ENCODE measurements at places on chromosomes 7 and 10.

- DNase-seq = peak; percentile 36
Measured at GRCh38 chr10:68301790-68302502, 29.9 kb upstream of the HNRNPH3 start.

DNA sequence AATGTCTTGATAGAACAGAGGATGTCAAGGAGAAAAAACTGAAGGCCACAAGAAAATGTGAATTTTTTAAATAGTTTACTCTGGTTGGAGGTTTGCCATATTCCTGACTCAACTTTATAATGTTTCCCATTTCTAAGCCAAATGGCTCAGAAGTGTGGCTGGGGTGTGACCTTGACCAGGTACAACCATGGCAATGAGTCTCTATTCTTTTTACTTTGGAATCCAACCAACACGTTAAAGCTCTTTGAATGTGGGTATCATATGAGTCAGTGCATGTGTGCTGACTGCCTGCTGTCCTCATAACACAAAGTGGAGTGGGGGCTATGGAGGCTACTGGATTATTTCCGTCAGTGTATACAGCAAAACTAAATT is 33.5 kb upstream of the DLD start:
- no peak for DNase-seq

GRCh38 chr10:123272171-123272570 is 118.0 kb downstream of the BUB3 start:
- DNase-seq = no peak

- no peak for DNase-seq
Measured at GRCh38 chr10:101617102-101617823, 29.1 kb downstream of the DPCD start.

- peak; percentile 56 for DNase-seq
Measured at GRCh38 chr10:91891125-91892001, 17.9 kb downstream of the FGFBP3 start.

DNA sequence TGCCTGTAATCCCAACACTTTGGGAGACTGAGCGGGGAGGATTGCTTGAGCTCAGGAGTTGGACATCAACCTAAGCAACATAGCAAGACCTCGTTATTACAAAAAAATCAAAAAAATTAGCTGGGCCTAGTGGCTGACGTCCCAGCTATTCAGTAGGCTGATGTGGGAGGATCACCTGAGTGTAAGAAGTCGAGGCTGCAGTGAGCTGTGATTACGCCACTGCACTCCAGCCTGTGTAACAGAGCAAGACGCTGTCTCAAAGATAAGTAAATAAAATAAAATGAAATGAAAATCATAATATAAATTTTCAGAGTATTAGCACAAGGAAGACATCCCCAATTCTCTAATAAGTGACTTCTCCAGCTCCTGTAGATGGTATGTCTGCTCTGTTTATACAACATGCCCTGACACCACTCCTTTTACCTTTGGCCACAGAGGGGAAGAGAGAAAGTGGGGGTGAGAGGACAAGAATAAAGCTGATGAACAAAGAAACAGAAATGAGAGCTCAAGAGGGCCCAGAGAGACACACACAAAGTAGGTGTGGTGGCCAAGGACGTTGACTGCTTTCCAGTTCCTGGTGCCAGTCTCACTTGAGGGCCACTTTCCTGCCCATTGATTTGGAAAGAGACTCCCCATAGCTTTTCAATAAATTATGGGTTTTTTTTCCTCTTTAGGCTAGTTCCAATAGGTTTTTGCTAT is 62.9 kb downstream of the PTTG1IP2 start:
- DNase-seq = no peak

DNA sequence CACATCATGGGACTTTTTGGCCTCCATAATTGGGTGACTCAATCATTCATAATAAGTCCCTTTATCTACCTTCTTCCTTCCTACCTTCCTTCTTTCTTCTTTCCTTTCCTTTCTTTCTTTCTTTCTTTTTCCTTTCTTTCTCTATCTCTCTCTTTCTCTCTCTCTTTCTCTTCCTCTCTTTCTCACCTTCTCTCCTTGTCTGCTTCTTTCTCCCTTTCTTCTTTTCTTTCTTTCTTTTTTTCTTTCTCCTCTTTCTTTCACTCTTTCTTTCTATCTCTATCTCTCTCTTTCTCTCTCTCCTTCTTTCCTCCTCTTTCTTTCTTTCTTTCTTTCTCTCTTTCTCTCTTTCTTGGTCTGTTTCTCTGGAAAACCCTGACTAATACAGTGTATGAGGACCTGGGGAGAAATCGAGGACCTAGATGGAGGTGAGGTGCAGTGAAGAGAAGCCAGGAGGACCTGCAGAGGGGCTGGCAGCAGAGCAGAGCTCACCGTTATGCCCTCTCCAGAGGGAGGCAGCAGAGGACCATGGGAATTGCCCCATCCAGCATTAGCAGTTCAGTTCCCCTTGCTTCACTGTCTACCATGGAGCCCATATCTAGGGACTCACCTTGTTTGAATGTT is 52.7 kb upstream of the BTRC start:
- DNase-seq = peak; percentile 57

GRCh38 chr10:1532636-1533035 is 204.7 kb downstream of the ADARB2 start:
- no peak for DNase-seq

GRCh38 chr10:103621783-103622125 is 128.2 kb downstream of the NEURL1 start:
- DNase-seq = no peak

DNA sequence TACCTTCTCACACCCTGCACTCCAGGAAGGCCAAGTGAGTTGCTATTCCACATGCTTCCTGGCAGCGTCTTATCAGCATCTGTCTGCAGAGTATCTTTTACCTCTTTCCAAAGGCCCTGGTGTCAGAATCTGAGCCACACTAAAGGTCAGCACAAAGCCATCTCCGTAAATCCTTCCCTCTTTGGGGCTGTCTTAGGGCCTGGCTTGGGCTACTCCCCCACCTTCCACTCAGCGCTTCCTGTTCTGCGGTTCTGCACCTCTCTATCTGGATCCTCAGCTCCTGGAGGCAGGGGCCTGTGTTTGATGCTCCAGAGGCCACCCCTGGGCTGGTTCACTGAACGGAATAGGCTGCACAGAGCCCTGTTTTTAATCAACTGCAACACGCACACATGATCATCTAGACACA is 334.8 kb upstream of the GALNT17 start:
- no peak for DNase-seq
